ENCODE measurements at places on chromosomes 4 and X.

- H3K27me3 ChIP-seq, result no peaks in the 10 kb centered on the region
- H3K27ac ChIP-seq, result no peak overlapping the region
- no peaks in the 10 kb centered on the region for H3K36me3 ChIP-seq
- no peak for DNase-seq
- H3K4me1 ChIP-seq, result no peaks in the 10 kb centered on the region
- H3K4me3 ChIP-seq, result no peak overlapping the region
Measured at GRCh38 chrX:65846974-65847373, 179.5 kb downstream of the MSN start.

DNA sequence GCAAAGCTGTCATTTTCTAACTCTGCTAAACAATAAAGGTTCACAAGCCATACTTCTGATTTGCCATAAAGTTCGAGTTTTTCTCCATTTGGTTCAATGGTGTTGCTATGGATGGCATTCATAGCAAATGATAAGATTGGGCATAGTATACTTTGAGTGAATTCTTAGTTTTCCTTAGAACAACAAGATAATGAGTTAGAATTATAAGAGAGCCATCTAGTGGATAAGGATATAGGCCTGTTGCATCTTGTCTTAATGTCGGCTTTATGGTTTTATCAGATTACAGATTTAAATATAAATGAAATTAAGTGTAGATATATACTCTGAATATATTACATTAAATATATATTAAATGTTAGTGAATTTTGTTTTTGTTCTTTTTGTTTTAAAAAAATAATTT is 644.6 kb downstream of the IL1RAPL1 start:
- no peak overlapping the region for H3K4me3 ChIP-seq
- H3K27me3 ChIP-seq, result no peaks in the 10 kb centered on the region
- H3K36me3 ChIP-seq, result no peaks in the 10 kb centered on the region
- no peak overlapping the region for H3K27ac ChIP-seq
- H3K4me1 ChIP-seq, result no peaks in the 10 kb centered on the region

- H3K4me3 ChIP-seq, result no peak overlapping the region
- H3K27me3 ChIP-seq, result no peaks in the 10 kb centered on the region
Measured at GRCh38 chr4:8146157-8146556, 12.5 kb downstream of the ABLIM2 start.

DNA sequence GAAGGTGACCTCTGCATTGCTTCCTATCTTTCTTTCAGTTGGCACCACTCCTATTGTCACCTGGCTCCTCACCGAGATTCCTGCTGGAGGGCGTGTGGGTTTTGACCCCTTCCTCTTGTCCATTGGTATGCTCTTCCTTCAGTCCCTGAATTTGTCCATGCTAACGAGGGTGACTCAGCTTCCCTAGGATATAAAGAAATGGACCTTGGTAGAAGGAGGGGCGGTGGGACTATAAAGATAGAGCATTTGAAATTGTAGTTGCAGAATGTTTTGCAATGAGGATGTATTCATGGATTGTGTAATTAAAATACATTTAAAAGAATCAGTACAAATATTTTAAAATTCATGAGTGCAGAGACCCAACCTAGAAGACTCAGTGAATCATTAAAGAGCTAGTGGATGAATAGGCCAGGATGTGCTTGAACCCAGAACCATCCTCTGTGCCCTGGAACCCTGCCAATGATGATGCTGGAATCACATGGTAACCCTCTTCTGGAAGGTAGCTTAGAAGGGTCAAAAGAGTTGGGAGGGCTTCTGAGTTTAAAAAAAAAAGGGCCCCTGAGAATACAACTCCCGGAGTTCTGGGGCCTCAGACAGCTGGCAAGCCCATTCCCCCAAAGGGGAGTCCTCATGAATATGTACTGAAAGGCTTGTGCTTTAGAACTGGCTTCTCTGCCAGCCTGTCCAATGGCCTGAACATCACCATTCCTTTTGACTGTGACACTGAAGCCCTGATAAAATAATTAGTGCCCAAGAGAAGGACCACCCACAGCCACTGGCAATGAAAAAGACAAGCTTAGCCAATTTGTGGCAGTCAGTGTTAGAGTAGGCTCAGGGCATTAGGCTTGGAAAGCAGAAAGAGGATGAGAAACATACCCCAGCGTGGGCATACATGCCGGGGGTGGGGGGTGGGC is 8.0 kb downstream of the XPNPEP2 start:
- H3K27ac ChIP-seq, result no peak overlapping the region
- H3K36me3 ChIP-seq, result no peaks in the 10 kb centered on the region
- no peak overlapping the region for H3K4me3 ChIP-seq
- no peak for DNase-seq
- H3K4me1 ChIP-seq, result no peaks in the 10 kb centered on the region

- H3K4me1 ChIP-seq, result no peaks in the 10 kb centered on the region
- H3K27me3 ChIP-seq, result no peaks in the 10 kb centered on the region
- peaks cover 2% of the 10 kb centered on the region for H3K36me3 ChIP-seq
Measured at GRCh38 chr4:123166023-123166422, 230.6 kb upstream of the SPRY1 start.

GRCh38 chrX:133677123-133678063 is 262.1 kb upstream of the GPC4 start:
- no peaks in the 10 kb centered on the region for H3K4me1 ChIP-seq
- no peak overlapping the region for H3K27ac ChIP-seq
- DNase-seq, result no peak
- H3K27me3 ChIP-seq, result no peaks in the 10 kb centered on the region

DNA sequence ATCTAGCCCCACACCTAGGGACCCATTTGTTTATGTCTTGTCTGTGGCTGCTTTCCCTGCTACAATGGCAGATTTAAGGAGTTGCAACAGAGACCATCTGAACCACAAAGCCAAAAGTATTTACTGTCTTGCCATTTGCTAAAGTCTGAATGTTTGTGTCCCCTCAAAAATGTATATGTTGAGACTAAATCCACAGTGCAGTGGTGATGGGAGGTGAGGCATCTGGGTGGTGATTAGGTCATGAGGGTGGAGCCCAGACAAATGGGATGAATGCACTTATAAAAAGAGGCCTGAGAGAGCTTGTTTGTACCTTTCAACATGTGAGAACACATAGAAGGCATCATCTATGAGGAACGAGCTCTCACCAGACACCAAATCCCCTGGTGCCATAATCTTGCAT is 137.3 kb downstream of the TMEM144 start:
- H3K4me1 ChIP-seq, result no peaks in the 10 kb centered on the region
- no peak overlapping the region for H3K27ac ChIP-seq
- no peaks in the 10 kb centered on the region for H3K36me3 ChIP-seq
- H3K27me3 ChIP-seq, result no peaks in the 10 kb centered on the region

- no peak overlapping the region for H3K27ac ChIP-seq
- no peaks in the 10 kb centered on the region for H3K36me3 ChIP-seq
- H3K27me3 ChIP-seq, result no peaks in the 10 kb centered on the region
- no peak for DNase-seq
Measured at GRCh38 chr4:21522296-21522695, 426.3 kb downstream of the KCNIP4 start.

DNA sequence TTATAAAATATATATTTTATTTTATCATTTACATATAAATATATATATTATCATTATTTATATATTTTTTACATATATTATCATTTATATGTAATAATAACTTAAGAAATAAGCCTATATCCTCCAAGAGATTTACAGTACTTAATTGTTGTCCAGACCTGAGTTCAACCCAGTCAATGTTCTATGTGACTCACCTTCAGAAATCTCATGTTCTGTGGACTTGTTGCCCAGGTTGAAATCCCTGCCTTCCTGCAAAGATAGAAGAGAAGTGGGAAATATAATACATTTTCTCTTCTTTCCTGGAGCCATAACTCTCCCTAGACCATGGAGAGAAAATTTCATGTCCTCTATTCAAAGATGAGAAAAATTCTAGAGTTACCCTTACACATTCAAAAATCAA is 247.3 kb downstream of the PARM1 start:
- no peak for DNase-seq
- H3K4me1 ChIP-seq, result no peaks in the 10 kb centered on the region
- H3K4me3 ChIP-seq, result no peak overlapping the region
- no peak overlapping the region for H3K27ac ChIP-seq
- H3K36me3 ChIP-seq, result no peaks in the 10 kb centered on the region

GRCh38 chr4:54066718-54067129 is 2.3 kb upstream of the CHIC2 start:
- H3K4me1 ChIP-seq, result no peaks in the 10 kb centered on the region
- H3K27ac ChIP-seq, result no peak overlapping the region
- no peaks in the 10 kb centered on the region for H3K27me3 ChIP-seq
- no peaks in the 10 kb centered on the region for H3K36me3 ChIP-seq
- no peak for DNase-seq
- H3K4me3 ChIP-seq, result no peak overlapping the region

DNA sequence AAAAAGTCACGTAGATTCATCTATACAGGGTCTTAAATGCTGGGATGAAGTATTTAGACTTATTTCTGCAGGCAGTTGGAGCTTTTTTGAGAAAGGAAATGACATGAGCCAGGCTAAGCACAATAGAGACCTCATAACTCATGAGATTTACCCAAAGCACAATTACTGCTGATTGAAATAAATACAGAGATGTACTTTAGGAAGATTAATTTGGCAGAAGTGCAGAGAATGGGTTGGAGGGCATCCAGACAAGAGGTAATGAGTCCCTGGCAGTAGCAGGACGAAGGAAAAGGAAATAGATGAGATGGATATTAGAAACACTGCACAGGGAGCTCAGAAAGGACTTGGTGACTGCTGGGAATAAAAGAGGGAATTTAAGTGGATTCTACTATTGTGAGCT is 129.1 kb downstream of the SHROOM4 start:
- H3K27me3 ChIP-seq, result peaks cover 4% of the 10 kb centered on the region
- H3K36me3 ChIP-seq, result no peaks in the 10 kb centered on the region
- DNase-seq, result no peak
- no peaks in the 10 kb centered on the region for H3K4me1 ChIP-seq

GRCh38 chr4:139794158-139794954 is 128.7 kb downstream of the MGST2 start:
- DNase-seq, result no peak
- no peaks in the 10 kb centered on the region for H3K27me3 ChIP-seq
- no peaks in the 10 kb centered on the region for H3K36me3 ChIP-seq
- no peak overlapping the region for H3K4me3 ChIP-seq

- H3K27ac ChIP-seq, result no peak overlapping the region
- no peaks in the 10 kb centered on the region for H3K27me3 ChIP-seq
- DNase-seq, result no peak
- H3K4me1 ChIP-seq, result no peaks in the 10 kb centered on the region
- H3K36me3 ChIP-seq, result no peaks in the 10 kb centered on the region
Measured at GRCh38 chrX:29299684-29300083, 712.4 kb downstream of the IL1RAPL1 start.

DNA sequence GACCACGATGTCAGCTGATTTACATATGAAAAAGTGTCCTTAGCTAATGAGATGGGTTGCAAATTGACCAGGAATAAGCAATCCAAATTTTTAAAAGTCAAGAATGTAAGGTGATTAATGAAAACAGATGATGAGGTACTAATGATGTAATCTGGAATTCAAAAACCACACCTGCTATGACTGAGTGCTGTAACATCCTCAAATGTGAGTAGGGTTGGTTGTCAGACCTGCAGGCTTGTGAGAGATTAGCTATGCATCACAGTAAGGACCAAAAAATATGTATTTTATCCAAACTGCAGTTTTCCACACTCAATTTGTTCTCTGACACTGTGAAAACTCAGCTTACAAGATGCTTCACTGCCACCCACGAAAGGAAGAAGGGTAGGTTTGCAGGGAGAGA is 242.5 kb downstream of the OPHN1 start:
- no peaks in the 10 kb centered on the region for H3K27me3 ChIP-seq
- no peaks in the 10 kb centered on the region for H3K4me1 ChIP-seq
- no peak overlapping the region for H3K4me3 ChIP-seq
- DNase-seq, result no peak
- no peaks in the 10 kb centered on the region for H3K36me3 ChIP-seq

DNA sequence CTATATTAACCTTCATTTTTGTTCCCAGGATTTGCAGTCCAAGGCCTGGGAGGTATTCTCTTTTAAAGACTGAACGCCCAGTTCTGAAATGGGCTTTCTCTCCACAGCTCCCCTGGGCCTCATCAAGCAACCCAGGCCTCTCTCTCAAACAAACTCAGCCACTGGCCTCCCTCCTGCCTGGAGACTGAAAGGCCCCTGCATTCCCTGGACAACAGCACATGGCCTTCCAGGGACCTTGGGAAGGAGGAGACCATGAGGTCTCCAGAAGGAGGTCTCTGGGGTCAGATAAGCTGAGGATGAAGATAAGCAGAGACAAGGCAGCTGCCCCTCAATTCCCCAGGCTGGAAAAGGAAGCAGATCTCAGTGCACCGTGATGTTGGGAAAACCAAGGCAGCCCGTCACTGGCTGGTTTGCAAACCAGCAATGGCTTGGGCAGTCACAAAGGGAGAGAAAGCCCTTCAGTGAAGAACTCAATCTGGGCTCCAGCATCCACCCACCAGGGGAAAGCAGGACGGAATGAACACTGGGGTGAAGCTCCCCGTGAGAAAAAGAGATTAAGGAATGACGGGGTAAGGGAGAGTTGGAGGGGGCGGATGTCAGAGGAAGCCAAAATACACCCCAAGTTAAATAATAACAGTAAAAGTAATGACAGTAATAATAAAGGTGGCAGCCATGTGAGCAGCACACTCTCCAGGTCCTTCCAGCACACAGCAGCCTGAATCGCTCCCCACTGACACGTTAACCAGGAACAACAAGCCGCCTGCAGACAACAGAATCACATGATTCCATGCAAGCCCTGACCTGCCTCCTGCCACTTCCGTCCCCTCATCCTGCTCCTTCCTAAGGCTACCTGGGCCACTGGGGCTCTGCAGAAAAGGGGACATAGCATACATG is 22.3 kb downstream of the AMOT start:
- peaks cover 16% of the 10 kb centered on the region for H3K4me1 ChIP-seq
- H3K4me3 ChIP-seq, result no peak overlapping the region
- peaks cover under 1% of the 10 kb centered on the region for H3K27me3 ChIP-seq
- no peak for DNase-seq
- peaks cover 21% of the 10 kb centered on the region for H3K36me3 ChIP-seq
- H3K27ac ChIP-seq, result no peak overlapping the region

GRCh38 chrX:106728337-106728736 is 1.8 kb downstream of the RNF128 start:
- H3K27ac ChIP-seq, result no peak overlapping the region
- H3K27me3 ChIP-seq, result peaks cover 66% of the 10 kb centered on the region
- no peaks in the 10 kb centered on the region for H3K4me1 ChIP-seq
- H3K36me3 ChIP-seq, result no peaks in the 10 kb centered on the region
- DNase-seq, result no peak
- no peak overlapping the region for H3K4me3 ChIP-seq

GRCh38 chrX:66005830-66006449 is 33.9 kb downstream of the VSIG4 start:
- no peaks in the 10 kb centered on the region for H3K27me3 ChIP-seq
- no peak overlapping the region for H3K27ac ChIP-seq
- H3K36me3 ChIP-seq, result no peaks in the 10 kb centered on the region
- no peak overlapping the region for H3K4me3 ChIP-seq
- no peaks in the 10 kb centered on the region for H3K4me1 ChIP-seq

GRCh38 chrX:11509786-11510185 is 155.9 kb downstream of the ARHGAP6 start:
- no peaks in the 10 kb centered on the region for H3K4me1 ChIP-seq
- DNase-seq, result no peak
- H3K27ac ChIP-seq, result no peak overlapping the region
- no peaks in the 10 kb centered on the region for H3K36me3 ChIP-seq
- no peak overlapping the region for H3K4me3 ChIP-seq

Measured in neuronal stem cell (in vitro differentiated cells).